Psoas muscle (tissue), 8 donors: ENCODE measurements at places on chromosomes 7 and 10. TPM values are rescaled to one million over a fixed set of nuclear protein-coding genes. Genes with fewer than 3 reads are reported as not detected.

Gene AKR1D1
- total RNA-seq = not detected

DNA sequence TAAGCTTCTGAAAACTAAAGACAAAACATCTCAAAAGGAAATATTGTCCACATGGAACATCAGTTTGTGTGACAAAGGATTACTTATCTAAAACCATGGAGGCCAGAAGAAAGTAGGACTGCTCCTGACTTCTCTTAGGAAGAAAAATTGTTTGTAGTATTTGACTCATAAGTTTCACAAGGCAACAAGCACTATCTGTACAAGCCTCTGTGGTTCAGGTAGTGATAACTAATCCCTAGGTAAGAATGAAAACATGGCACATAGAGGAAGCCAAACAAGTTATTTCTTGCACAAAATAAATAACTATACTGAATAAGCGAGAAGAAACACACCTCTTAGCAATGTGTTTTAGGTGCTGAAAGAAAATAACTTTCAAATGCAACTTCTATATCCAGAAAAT is 30.3 kb downstream of the TFPI2 start:
- H3K4me1 ChIP-seq = no peaks in the 10 kb centered on the region
- H3K4me3 ChIP-seq = no peak overlapping the region
- H3K36me3 ChIP-seq = no peaks in the 10 kb centered on the region
- H3K27ac ChIP-seq = no peak overlapping the region

- no peaks in the 10 kb centered on the region for H3K4me1 ChIP-seq
- H3K4me3 ChIP-seq = no peak overlapping the region
- no peak overlapping the region for H3K27ac ChIP-seq
Observed at GRCh38 chr7:84236398-84236797, 41.8 kb upstream of the SEMA3A start.

DNA sequence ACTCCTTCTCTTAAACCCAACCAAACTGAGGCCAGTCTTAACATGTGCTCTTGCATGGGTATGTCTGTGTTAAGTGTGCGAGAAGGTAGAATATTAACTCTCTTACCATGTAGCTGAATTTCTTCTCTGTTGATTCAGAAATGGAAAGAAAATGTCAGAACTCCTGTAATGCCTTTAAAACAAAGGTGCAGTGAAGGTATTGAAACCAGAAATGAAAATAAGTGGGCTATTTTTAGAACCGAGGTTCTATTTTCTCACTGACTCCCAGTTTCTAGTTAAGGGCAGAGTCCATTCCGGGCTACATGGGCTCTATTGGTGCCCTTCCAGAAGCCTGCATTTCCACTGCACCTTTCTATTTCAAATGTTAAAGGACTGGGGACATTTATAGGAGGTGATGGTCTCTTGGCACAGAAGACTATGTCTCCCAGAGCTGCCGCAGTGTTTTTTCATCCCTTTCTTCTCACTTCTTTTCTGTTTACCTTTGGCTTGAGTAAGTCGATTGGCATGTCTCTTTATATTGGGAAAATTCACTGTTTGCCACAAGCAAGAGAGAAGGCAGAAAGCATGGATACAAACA is 174.9 kb downstream of the LRMDA start:
- H3K36me3 ChIP-seq = no peaks in the 10 kb centered on the region
- H3K27me3 ChIP-seq = no peaks in the 10 kb centered on the region
- H3K27ac ChIP-seq = no peak overlapping the region
- DNase-seq = no peak

DNA sequence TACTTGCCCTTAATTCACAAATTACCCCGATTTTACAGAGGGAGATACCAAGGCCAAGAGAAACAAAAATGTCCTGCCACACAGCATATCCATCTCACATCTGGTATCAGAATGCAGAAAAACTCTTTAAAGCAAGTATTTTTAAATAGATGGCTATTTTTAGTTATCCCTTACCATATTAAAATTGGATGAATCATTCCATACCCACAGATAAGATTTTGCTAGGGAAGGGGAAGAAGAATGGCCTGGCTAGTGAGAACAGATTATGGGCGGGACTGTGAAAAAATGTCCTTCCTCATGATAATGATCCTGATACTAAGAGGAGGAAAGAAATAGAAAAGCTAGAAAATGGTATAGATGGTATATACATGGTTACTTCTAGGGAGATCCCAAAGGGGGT is 80.6 kb upstream of the GATAD1 start:
- no peaks in the 10 kb centered on the region for H3K27me3 ChIP-seq
- H3K27ac ChIP-seq = no peak overlapping the region
- no peak overlapping the region for H3K4me3 ChIP-seq
- H3K36me3 ChIP-seq = peaks cover 30% of the 10 kb centered on the region

DNA sequence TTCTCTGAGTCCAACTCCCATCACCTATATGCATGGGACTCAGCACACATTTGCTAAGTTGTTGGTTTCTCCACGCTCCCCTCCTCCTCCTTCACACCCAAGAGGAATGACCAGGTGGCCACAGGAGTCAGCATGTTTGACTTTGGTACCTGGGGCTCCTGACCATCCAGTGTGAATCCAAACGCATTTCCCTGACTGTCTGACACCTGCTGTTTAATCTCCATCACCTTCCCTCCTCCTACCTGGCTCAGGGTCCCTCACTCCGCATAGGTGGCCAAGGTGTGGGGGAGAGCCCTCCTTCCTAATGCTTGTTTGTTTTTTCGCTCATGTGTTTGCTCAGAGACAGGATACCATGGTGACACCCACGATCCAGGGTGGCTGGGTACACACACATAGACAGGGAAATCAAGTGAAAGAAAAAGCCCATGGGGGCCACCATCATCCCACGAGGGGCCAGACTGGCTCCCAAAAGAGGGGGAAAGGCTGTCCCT is 194.9 kb downstream of the KCNMA1 start:
- no peak overlapping the region for H3K4me3 ChIP-seq
- H3K4me1 ChIP-seq = peaks cover 10% of the 10 kb centered on the region
- H3K36me3 ChIP-seq = no peaks in the 10 kb centered on the region
- no peaks in the 10 kb centered on the region for H3K27me3 ChIP-seq
- DNase-seq = no peak

Gene KBTBD2
- total RNA-seq = 32.4 TPM

Gene PDE6C
- not detected for total RNA-seq

Gene MALRD1
- total RNA-seq = 0.39 TPM

DNA sequence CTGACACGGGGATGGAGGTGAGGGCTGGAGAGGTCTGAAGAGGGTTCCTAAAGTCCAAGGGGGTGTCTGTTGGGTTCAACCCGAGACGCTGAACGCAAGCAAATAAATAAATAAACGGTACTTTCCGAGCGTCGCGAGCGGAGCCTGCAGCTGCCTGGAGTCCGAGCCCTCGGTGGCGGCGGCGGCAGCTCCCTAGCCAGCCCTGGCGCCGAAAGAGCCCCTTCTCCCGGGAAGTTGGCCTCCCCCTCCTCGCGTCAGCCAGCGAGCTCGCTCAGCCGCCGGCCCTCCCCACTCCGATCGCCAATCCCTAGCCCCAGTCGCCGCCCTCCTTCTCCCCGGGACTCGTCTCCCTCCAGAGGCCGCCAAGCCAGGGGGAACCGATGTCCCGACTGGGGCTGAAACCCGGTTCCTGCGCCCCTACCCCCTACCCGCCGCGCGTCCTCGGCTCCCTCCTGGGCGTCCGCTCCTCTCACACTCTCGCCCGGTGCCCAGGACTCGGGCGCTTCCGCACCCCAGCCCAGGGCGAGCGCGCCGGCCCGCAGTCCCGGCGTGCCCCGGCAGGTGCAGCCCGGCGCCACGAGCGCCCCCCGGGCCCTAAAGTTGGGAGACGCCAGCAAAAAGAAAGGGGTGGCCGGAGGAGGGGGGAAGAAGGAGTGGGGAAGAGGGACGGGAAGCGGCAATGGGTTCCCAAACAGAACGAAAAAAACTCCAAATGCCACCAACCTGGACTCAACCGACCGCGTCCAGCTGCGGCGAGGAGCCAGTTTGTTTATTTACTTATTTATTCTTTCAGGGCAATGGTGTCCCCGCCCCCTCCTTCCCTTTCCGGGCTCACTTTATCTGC is at the start of gene GFRA1:
TSS of gene GFRA1 (minus strand) at position 767 of the 844 bp plus-strand sequence. CDS start 1,177 bp downstream, outside the sequence.
- DNase-seq = peak; percentile 72
- peaks cover 15% of the 10 kb centered on the region for H3K27me3 ChIP-seq
- H3K27ac ChIP-seq = no peak within 1 kb of the TSS
- H3K4me3 ChIP-seq = peak within 1 kb of the TSS; percentile 71

DNA sequence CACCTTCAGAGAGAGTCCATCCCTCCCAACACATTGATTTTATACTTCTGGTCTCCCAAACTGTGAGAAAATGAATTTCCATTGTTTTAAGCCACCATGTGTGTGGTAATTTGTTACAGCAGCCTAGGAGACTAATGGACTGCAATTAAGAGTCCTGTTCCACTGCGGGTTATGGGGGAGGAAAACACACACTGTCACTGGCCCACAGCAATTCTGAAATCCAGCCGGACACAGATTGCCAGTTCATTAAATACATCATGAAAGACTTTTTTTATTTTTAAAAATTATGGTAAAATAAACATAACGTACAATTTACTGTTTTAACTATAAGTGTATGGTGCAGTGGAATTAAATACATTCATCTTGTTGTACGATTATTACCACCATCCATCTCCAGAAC is 193.4 kb upstream of the GRB10 start:
- no peak overlapping the region for H3K27ac ChIP-seq
- no peak overlapping the region for H3K4me3 ChIP-seq
- no peaks in the 10 kb centered on the region for H3K4me1 ChIP-seq
- no peak for DNase-seq

GRCh38 chr10:132724446-132724845 is 61.5 kb downstream of the NKX6-2 start:
- no peaks in the 10 kb centered on the region for H3K36me3 ChIP-seq
- no peaks in the 10 kb centered on the region for H3K27me3 ChIP-seq
- no peak overlapping the region for H3K27ac ChIP-seq
- no peak for DNase-seq

Gene CACNB2
- 0.50 TPM for total RNA-seq
